ENCODE measurements at places on chromosomes 1 and 21.
A peak's percentile ranks its signal among the peaks of the same experiment; 100 is the strongest.

- no peak for DNase-seq
These were observed 195.2 kb upstream of the RAB4A start for GRCh38 chr1:229075716-229076115.

- peak; percentile 55 for DNase-seq
These were observed 2.8 kb downstream of the RGS16 start for GRCh38 chr1:182601416-182601786.

GRCh38 chr21:20639026-20639425 is 359.2 kb upstream of the NCAM2 start:
- no peak for DNase-seq

DNA sequence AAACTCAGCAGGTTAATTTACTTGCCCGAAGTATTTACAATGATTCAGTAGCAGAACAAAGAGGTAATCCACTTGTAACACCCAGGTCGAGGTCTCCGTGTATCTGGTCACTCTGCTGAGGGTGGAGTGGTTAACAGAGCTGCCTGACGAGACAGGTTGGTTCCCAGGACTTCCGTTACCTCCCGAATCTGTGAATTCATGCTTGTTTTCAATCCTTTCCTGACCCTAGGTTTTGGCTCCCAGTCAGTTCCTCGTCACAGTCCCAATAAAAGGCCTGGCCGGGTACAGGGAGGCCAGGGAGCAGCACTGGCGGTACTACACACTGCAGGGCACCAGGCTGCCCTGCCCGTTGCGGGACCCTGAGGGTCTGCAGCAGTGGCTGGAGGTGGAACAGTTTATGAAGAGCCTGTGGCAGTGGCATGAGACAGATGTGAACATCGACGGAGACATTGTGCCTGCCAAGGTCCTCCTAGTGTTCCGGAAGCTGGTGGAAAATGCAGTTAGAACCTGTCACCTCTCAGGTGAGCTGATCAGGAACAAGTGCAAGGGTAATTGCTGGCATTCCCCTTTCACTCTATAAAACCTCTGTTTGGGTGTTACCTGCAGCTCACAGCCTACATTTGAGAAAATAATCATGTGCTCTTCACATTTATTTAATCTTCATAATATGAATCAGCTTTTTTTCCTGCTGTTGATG is 12.8 kb downstream of the MAB21L3 start:
- no peak for DNase-seq

DNA sequence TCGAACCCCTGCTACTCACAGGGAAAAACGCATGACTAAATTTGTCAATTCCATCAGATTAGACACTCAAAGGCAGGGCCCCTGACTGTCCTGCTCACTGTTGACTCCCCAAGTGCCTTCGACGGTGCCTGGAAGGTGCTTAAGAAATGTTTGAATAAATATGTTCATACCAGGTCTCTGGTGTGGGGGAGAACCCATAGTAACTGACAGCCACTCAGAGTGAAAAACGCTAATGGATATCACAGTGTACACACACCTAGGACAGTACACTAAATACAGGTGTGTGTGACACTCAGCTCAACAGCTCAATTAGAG is 39.7 kb upstream of the WASF2 start:
- no peak for DNase-seq

DNA sequence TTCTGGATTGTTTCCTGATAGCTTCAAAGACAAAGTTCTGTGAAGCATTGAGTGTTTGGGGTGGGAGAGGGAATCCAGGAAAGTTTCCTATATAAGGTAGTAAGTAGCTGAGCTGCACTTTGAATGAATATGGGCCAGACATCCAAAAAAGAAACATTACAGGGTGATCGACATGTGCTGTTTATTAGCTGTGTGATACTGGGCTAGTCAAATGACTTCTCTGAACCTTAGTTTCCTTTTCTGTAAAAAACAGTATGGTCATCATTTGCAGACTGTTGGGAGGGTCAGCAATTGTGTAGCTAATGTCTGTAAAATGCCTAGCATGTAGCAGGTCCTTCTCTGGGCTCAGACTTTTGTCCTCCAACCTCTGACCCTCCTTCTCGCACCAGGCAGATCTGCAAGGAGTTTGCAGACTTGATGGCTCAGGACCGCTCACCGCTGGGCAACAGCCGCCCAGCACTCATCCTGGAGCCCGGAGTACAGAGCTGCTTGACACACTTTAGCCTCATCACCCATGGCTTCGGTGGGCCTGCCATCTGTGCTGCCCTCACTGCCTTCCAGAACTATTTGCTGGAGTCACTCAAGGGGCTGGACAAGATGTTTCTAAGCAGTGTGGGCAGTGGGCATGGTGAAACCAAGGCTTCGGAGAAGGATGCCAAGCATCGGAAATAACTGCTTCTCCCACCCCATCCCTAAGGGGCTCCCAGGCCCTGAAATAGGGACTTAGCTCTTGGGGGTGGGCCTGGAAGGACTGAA is 21.1 kb downstream of the TFAP2E start:
- DNase-seq, result no peak

GRCh38 chr21:25062061-25062460 is 545.2 kb downstream of the MRPL39 start:
- no peak for DNase-seq

GRCh38 chr1:221753828-221754188 is 11.9 kb upstream of the DUSP10 start:
- no peak for DNase-seq

DNA sequence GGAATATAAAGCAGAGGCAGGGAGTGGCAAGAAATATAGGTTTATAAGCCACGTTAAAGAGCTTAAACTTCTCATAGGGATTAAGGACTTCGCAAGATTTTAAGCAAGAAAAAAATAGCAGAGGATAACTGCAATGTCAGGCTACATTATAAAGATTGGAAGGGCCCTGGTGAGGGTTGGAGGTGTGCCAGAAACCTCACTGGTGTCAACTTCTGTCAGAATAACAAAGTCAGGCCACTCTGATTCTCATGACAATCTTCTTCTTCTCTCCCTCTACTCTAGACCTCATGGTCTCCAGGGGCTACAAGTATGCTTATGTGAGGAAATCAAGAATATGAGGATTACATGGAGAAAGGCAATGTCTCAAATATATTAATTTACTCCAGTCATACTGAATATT is 32.6 kb upstream of the FMO2 start:
- DNase-seq, result no peak

GRCh38 chr1:171286032-171286705 is 27.8 kb upstream of the FMO4 start:
- no peak for DNase-seq

GRCh38 chr1:231533240-231533639 is 4.8 kb downstream of the TSNAX start:
- DNase-seq, result no peak

DNA sequence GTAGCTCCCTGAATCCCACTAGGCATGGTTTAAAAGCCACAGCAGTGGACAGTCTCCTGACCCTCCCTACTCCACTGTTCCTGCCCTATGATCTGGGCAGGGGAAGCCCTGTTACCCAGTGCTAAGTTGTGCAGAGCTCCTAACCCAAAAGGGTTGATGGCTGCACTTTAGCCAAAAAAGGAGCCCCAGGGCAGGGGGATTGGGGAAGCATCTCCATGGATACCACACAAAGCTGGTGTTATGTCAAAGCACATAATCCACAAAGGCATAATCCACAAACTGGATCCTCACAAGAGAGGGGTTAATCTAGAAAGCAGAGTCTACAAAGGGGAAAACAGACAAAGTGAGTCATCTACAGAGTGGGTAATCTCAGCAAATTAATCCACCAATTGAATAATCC is 5.7 kb downstream of the RSPO1 start:
- DNase-seq, result no peak

DNA sequence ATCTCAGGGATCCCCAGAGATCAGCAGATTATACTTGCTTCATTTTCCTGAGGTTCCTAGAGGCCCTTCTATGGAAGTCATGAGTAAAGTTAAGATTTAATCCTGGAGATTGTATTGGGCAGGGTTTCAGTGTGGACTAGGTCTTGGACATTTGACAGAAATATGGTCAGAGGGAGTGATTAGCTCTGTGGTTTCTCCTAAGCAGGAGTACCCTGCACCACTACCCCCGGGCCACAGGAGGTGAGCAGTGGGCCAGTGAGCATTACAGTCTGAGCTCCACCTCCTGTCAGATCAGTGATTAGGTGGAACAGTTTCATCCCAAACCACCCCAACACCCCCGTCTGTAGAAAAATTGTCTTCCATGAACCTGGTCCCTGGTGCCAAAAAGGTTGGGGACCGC is 43.2 kb downstream of the PHACTR4 start:
- no peak for DNase-seq

GRCh38 chr1:51247022-51247421 is 10.9 kb downstream of the RNF11 start:
- DNase-seq, result no peak

DNA sequence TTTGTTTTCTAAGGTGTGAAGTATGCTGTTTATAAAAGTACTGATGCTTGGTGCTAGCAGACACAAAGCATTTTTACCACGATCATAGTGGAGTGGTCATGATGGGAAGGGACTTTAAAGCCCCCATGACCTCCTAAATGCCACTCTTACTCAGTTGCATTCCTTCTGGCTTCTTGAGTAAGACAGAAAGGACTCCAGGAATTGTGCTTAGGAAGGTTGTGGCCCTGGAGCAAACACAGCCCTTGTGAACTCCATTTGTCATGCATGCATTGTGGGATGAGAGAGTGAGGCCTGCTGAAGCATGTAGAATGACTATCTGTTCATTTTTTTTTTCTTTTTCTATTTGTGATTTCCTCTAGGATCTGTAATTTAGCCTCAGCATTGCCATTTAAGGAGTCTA is 34.2 kb downstream of the AK5 start:
- no peak for DNase-seq

DNA sequence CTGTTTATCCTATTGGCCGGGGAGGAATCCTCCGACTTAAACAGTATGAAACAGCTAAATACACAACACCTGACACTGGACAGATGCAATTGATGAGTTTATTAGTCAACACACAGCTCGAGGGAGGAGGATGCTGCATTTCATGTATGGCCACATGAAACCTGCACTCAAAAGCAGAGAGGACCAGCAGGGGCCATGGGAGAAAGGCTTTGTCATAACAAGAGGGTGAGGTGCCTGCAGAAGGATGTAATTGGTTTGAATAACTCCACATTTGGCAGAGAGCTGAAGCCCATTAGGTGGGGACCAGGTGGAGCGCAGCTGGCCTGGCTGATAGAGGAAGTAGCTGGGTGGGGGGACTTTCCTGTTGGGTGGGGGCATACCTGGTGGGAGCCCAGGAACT is 599.1 kb downstream of the PTPRU start:
- DNase-seq, result no peak

- DNase-seq, result no peak
These were observed 99.1 kb upstream of the NGF start for GRCh38 chr1:115437196-115437595.

- no peak for DNase-seq
These were observed 11.2 kb upstream of the HOOK1 start for GRCh38 chr1:59803458-59804038.

DNA sequence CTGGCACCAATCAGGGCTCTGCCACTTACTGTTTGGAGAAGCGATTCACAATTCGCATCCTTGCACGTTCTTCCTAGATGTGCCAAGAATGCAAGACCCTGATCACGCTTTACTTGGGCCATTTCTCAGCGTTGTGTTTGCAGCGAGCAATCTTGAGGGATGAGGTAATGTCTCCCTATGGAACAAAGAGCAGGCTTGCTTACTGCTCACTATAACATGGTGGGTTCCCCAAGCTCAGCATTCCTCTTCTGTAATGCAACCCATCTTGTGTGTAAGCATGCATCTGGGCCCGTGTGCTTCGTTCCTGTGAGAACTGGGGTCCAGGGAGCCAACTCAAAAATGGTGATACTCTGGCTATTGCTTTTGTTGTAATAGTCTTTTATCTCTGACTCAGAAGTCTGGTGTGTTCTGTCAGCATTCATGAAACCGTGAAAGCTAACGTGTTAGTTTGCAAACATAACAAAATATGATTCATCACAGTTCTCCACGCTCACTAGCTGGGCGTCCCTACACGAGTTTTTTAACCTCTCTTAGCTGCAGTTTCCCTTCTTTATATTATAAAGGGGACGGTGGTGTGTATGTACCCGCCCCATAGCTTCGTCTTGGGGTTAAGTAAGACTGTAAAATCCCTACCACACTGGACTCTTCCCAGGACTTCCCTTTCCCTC is 33.3 kb downstream of the DNTTIP2 start:
- DNase-seq, result no peak

GRCh38 chr1:28811766-28812668 is at the start of gene OPRD1:
Gene OPRD1 (plus strand): TSS chr1:28812170. CDS start chr1:28812384, 214 bp downstream.
- DNase-seq, result no peak

DNA sequence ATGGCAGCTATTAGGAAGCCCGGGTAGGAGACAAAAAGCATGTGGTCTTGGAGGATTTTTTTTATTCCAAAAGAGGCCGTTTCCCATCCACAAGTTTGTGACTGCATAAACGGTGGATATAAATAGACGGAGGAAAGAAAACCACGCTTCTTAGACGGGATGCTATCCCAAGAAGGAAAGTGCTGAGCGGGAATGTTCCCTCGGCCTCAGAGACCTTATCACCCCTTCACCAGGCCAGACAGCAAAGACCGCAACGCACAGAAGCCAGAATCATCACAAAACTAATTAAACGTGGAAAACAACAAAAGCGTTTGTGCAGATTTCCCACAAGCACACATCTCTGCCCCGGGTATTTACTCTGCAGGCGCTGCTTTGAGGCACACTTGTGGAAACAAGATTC is 43.2 kb downstream of the HLCS start:
- no peak for DNase-seq

DNA sequence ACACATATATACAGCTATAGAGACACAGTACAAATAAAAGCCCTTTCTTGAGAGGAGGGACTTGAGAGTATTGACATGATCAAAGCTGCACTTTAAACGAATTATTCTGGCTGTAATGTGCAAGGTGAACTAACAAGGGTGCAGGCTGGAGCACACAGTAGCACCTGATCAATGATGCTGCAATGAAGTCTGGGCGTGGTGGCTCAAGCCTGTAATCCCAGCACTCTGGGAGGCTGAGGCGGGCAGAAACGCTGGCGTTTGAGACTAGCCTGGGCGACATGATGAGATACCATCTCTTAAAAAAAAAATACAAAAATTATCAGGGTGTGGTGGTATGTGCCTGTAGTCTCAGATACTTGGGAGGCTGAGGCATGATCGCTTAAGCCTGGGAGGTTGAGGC is 14.1 kb upstream of the CTH start:
- DNase-seq, result no peak

- no peak for DNase-seq
These were observed 682.2 kb upstream of the ADGRL2 start for GRCh38 chr1:81118550-81118949.

- peak; percentile 7 for DNase-seq
These were observed 30.0 kb downstream of the LRRC3 start for GRCh38 chr21:44485254-44485793.

DNA sequence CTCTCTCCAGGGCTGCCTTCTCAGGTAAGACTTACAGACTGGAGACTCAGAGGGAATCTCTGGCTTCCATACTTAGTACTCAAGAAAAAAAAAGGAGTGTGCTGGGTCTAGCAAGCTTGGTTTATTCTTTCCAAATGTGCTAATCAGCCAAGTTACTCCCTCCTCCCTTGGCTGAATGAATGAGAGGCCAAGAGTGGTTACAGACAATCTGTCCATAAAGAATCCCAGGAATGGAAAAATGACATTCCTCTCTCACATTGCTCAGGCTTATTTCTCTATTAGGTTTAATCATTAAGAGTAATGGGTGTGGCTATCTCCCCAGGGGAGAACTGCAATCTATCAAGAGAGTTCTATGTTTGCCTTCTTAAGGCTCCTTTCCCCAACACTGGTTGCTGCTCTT is 547.3 kb upstream of the PLXNA2 start:
- DNase-seq, result no peak

- DNase-seq, result no peak
These were observed 77.4 kb upstream of the TMPRSS2 start for GRCh38 chr21:41585199-41585994.

Data from activated CD4-positive, alpha-beta T cell treated with anti-CD3 and anti-CD28 coated beads, Interleukin-2, amount 50 U/mL, for 1 hour (primary cell).